ENCODE measurements at places on chromosomes 7 and 10.

- DNase-seq = peak; percentile 80
Observed at GRCh38 chr10:11993834-11994468, 48.7 kb downstream of the UPF2 start.

DNA sequence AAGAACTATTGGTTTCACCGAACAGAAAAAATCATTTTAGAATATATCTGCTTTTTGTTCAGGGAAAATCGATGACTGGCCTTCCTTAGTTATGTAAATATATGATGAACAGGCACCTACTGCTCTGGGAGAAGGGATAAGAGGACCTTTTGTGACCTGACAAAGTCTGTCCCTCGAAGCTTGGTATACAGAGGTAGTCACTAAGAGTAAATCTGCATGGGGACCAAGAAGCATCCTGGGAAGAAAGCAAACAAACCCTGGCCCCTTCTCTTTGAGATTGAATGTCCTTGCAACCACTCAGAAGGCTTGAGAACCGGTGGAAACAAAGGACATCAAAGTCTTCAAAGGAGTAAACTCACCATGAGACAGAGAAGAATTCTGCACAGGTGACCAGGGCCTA, 52.3 kb downstream of the SKIDA1 start:
- no peak for DNase-seq

DNA sequence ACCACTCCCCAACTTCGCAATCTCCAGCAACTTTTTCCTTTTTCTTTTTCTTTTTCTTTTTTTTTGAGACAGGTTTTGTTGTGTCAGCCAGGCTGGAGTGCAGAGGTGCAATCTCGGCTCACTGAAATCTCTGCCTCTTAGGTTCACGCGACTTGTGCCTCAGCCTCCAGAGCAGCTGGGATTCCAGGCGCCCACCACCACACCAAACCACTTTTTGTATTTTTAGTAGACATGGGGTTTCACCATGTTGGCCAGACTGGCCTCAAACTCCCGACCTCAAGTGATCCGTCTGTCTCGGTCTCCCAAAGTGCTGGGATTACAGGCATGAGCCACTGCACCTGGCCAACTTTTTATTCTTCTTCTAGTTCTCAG, 55.0 kb downstream of the KIAA1549 start:
- no peak for DNase-seq

DNA sequence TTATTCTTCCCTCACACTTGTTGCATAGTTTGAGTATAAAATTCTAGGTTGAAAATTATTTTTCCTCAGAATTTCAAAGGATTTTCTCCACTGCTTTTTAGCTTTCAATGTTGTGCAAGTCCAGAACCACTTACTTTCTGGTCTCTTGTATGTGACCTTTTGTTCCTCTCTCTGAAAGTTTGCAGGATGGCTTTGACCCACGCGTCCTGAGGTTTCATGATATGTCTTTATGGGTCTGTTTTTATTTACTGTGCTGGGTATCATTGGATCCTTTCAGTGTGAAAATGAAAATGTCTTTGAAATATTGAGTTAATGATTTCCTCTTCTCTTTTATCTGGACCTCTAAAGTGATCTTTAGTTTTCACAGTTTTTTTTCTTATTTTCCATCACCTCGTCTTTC, 38.5 kb downstream of the C1GALT1 start:
- DNase-seq = no peak

DNA sequence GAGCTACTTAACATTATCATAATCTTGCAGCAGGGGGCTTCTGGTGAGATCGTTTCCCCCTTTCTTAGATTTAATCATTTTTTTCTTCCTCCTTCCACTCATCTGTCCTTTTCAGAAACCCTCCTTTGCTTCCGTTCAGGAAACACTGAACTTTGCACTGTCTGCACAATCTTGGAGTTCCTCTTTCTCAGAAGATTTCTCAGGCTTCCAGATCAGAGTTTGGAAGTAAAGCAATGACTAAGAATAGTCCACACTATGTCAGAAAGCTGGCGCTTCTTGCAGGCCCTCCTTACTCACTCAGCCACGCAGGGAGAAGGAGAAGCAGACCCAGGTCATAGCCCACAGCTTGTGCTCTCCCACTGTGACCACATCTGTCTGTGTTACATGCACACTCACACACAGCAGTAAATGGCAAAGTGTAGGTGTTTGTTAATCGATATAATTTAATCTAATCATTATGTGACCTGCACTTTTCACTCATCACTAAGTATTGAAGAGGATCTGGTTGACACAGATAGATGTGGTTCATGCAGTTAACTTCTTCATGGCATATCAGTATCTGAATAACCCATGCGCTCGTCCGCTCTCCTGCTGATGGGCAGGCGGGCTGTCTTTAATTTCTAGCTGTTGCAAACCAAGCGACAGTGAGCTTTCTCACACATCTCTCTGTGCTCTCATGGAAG, 30.2 kb downstream of the ALOX5 start:
- DNase-seq = peak; percentile 83

GRCh38 chr7:33130184-33130583, 820 bp downstream of the BBS9 start:
- no peak for DNase-seq

GRCh38 chr10:86042161-86042560, 324.4 kb downstream of the GRID1 start:
- DNase-seq = no peak

- peak; percentile 40 for DNase-seq
Observed at GRCh38 chr10:75108684-75109458, 2.6 kb upstream of the SAMD8 start.

DNA sequence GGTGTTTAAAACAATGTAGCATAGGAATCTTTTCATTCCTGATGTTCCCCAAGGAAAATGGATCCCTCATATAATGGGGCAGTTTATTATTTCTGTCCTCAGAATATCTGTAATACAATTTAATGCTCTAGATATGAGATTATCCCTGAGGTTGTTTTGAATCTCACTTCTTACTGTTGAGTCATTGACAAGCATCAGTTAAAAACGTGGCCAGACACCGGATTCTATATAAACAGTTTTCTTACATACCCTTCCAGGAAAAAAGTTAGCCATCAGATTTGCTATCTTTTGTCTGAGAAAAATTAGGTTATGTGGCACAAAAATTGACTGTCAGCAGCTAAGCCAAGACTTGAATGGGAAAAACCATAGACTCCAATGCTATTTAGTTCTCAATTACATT, 539.8 kb upstream of the CELF2 start:
- no peak for DNase-seq

DNA sequence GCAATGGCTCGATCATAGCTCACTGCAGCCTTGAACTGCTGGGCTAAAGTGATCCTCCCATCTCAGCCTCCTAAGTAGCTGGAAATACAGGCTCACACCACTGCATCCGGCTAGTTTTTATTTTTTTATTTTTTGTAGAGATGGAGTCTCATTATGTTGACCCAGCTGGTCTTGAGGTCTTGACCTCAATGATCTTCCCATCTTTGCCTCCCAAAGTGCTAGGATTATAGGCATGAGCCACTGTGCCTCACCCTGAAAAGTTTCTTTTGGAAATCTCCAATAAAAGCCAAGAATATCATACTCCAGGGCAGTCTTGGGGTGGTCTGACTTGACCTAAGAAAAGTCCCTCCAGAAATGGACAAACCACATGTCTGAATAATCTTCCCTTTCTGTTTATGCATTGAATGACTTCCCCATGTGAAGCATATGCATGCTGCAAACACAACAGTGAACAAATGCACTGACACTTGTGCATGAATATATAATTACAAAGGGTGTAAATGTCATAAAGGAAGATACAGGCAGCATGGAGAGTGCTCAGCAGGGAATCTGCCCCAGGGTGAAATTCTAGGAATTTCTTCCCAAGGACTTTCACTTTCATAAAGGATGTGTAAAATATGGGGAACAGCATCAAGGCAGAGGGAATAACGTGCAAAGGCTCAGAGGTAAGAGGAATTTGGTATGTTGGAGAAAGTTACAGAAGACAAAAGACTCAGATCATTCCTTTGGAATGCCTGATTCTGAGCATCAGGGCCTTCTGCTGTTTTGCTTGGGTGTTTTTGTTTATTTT, 142.4 kb upstream of the LYZL1 start:
- no peak for DNase-seq

- DNase-seq = no peak
Observed at GRCh38 chr10:101880232-101880573, 36.6 kb upstream of the KCNIP2 start.

DNA sequence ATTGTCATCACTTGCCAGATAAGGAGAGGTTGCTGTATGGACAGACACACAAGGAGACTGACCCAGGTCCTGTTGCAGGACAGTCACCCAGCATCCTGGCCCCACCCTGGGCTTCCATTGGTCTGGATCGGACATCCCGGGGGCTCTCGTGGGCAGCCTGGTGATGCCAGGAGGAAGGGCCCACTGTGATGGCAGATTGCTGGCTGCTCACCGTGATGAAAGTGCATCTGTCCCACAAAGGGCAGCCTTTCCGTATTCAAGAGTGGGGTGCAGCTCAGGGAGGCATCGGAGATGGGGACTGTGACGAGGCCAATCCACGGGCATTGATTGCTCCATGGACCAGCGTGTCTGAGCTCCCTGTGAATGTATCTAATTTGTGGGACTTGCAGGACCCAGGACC, 41.3 kb downstream of the PRKAG2 start:
- DNase-seq = no peak

GRCh38 chr7:157817433-157817832, 480.6 kb downstream of the DNAJB6 start:
- DNase-seq = no peak

DNA sequence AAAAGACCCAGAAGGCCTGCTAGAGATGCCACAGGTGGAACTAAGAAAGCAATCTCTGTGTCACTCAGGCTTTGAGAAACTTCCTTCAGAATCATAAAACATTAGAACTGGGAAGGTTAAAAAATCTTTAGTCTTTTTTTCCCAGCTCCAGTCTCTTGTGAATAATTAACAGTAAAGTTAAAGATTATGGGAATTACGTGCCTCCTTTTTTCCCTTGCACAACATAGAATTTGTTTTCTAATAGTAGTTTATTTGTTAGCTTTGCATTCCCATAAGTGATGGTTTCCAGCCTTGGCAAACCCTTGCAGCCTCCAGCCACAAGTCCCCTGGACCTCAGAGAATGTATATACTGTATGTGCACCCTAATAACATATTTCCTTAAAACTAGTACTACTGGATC, 128.3 kb downstream of the TPST1 start:
- no peak for DNase-seq

DNA sequence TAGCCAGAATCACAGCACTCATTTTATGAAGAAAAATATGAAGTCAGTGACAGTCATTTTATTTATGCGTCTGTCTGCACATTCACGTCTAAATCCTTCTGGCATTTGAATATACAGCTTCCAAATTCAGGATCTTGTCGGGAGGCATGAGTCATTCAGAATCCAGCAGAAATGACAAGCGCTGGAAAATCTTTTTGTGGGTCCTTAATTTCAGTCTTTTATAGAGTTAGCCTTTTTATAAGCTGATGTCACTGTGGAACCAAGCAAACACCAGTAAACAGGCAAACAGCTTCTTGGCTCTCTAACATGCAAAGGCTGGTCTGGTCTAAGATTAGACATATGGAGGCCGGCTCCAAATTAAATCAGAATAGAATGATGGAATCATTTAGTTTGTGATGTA, 388.2 kb upstream of the TEX47 start:
- DNase-seq = no peak

- no peak for DNase-seq
Observed at GRCh38 chr7:80273327-80273726, 138.7 kb downstream of the GNAI1 start.

DNA sequence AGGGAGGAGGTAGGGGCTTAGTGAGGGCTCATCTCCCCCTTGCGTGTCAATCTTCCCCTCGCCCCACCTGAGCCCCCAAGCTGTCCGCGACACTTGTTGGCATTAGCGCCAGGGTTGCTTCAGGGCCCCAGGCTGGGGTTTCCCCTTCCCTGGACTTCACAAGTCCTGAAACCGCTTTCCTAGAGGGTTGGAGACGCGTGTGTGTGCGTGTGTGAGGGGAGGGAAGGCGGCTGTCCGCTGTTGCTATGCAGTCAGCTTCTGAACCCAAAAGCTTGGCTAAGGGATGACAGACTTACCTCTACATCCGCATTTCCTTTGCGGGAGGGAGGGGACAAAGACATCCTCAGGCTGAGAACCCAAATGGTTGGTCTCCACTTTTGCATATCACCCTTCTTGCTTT, 803 bp downstream of the GOLGA7B start:
- DNase-seq = no peak

DNA sequence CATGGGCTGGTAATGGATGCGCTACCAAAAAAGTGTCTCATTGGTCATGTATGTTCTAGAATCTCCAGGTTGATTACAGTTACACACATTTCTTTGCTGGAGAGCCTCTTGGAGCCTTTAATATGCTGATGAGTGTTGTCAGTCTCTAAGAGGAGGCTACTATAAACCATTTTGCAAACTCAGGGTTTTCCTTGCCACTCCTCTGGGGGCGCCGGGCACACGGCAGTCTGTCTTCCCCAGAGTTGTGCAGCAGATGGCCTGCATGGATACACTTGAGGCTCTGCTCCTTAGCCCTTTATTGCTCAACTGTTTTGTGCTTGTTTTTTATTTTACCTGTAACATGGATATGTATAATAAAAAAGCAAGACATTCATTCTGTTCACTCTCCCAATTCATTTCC, 196.5 kb downstream of the ACTR3B start:
- DNase-seq = no peak

DNA sequence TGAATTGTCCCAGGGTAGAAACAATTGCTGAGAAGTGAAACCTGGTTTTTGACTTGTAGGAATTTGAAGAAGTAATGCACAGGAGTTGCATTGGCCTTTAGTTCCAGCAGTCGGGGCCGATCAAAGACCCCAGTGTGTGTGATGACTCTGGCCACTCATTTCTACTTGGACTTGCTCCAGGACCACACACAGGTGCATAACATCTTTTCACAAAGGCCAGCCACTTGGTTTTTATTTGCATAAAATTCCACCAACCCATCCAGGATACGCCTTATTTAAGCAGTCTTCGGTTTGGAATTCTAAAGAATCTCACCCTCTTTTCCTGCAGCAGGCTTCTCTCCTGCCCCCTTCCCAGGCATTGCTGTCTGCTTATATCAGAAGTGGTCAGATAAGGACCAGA, 162.0 kb upstream of the HABP2 start:
- DNase-seq = no peak

DNA sequence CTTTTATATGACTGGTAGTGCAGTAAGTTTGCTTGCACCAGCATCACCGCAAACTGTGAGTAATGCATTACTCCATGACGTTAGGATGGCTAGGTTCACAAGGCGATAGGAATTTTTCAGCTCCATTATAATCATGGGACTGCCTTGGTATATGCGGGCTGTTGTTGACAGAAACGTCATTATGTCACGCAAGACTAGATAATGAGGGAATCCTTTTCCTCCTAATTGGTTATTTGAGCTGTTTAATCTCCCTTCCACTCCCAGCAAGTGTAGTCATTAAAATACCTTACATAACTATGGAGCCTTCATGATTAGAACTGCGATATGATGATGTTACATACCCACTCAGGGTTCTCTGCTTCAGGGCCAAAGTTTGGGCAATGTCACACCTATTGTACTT, 17.3 kb downstream of the KLLN start:
- no peak for DNase-seq

GRCh38 chr7:2921653-2922347, 77.7 kb upstream of the GNA12 start:
- DNase-seq = peak; percentile 0

GRCh38 chr10:129866894-129867293, 97.2 kb downstream of the EBF3 start:
- DNase-seq = no peak
